Kidney epithelial cell (primary cell): ENCODE measurements at places on chromosomes 6 and 20. TPM values are rescaled to one million over a fixed set of nuclear protein-coding genes. Genes with fewer than 3 reads are reported as not detected.

GTPBP2 gene
- 96.5 and 100 TPM in 2 replicates for total RNA-seq

CALHM4 gene
- not detected in 2 replicates for total RNA-seq

HLA-DPB1 gene
- total RNA-seq = 5.5 and 7.6 TPM in 2 replicates

CDKAL1 gene
- 15.0 and 17.9 TPM in 2 replicates for total RNA-seq

SLC17A9 gene
- total RNA-seq = 12.0 and 13.8 TPM in 2 replicates

XKR7 gene
- 0.08 and 0.34 TPM in 2 replicates for total RNA-seq

NKX2-2 gene
- not detected in 2 replicates for total RNA-seq

RPS6KA2 gene
- total RNA-seq = 45.4 and 51.9 TPM in 2 replicates

ATF6B gene
- total RNA-seq = 42.5 and 47.0 TPM in 2 replicates

GNRH2 gene
- total RNA-seq = 0.27 TPM in 1 of 2 replicates, not detected in the other

COQ3 gene
- 3.3 and 5.0 TPM in 2 replicates for total RNA-seq

CTAGE9 gene
- total RNA-seq = not detected in 2 replicates

FAM209B gene
- total RNA-seq = 0.48 TPM in 1 of 2 replicates, not detected in the other

GINS1 gene
- total RNA-seq = 6.6 and 7.7 TPM in 2 replicates

GTSF1L gene
- not detected in 2 replicates for total RNA-seq

ESF1 gene
- 11.1 and 12.9 TPM in 2 replicates for total RNA-seq

KIF13A gene
- total RNA-seq = 23.3 and 30.9 TPM in 2 replicates
